ENCODE measurements at places on chromosomes 11 and 22.

DNA sequence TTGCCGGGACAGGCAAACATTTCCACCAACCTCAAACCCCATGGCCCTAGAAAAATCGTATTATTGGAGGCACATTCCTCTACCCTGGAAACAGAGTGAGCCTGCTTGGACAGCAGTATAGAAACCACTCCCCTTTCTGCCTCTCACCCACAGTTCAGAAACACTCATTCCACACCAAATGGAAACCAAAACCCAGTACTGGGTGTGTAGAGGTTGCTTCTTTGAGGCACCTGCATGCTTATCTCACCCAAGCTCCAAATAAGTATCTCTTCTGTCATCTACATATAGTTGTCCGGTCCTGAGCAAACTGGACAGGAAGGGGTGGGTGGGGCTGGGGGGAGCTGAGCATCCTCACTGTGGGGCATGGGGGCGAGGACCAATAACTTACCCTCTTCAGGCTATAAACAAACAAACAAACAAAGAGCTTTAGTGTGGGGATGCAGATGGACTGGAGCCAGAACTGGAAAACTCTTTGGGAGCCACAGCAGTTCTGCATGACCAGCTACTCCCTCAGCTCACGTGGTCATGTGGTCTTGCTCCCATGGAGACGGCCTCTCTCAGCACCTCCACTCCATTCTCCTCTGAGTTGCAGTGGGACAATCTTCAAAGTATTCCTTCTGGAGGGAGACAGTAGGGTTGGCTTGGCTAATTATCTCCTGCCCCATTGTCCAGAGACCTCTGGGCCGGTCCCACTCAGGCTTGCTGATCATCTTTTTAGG, 1.0 kb upstream of the PLAAT2 start:
- DNase-seq, result no peak

DNA sequence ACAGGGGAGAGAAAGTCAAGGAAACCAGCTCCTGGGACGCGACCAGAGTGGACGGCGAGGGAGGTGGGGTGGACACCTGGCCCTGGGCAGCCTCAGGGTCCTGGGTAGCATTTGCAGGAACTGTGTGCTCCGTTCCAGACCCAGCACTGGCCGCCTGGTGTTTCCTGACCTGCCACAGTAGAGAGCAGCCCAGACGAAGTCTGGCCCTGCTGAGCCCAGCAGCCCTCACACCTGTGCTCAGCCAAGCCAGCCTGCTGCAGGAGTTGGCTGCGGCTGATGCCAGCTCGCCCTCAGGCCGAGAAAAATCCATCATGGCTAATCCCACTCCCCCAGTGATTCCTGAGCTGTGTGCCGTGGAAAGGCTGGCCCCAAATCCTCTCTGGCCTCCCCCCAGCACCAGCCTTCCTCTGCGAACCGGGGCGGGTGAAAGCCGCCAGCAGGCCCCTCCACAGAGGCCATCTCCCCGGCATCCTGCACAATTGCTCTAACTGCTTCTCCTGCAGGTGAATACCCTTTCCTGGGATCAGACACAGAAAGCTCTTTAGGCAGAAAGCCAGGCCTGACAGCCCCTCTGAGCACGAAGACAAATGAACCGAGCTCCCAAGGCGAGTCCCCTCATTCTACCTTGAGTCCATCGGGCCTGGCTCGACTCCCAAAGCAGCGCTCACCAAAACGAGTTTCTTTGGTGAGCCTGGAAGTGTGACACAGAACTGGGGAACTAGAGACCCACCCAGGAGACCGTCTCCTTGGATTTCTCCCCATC, 88.6 kb downstream of the RTL6 start:
- no peak for DNase-seq

- no peak for DNase-seq
Measured at GRCh38 chr11:123590296-123590912, 64.0 kb downstream of the SCN3B start.

DNA sequence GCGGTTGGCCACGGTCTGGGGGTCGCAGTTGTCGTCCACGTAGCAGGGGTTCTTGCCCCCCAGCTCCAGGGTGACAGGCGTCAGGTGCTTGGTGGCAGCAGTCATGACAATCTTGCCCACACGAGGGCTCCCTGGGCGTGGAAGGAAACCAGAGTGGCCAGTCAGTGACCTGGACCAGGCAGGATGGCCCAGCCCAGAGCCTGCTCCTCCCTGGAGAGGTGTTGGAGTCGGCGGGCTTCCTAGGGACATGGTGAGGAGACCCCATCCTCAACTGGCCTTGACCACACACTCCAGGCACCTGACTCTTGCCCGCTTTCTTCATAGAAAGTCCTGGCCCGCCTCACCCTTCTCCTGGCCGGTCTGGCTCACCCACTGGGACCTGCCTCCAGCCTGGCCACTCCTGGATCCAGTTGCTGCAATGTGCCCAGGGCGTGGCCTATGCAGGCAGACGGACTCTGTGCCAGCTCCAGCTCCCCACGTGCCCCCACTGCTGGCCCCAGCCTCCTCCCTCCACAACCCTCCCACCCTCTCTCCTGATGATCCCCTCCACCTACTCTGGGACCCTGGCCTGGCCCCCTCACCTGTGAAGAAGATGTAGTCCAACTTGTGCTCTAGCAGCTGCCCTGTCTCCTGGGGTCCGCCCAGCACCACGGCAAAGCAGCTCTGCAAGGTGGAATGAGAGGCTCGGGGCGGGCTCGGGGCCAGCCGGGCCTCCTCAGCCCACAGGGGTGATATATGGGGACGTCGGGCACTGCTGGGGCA, 8.7 kb downstream of the ALDH3B2 start:
- DNase-seq, result no peak

GRCh38 chr11:1305063-1305495, 4.4 kb downstream of the TOLLIP start:
- no peak for DNase-seq

DNA sequence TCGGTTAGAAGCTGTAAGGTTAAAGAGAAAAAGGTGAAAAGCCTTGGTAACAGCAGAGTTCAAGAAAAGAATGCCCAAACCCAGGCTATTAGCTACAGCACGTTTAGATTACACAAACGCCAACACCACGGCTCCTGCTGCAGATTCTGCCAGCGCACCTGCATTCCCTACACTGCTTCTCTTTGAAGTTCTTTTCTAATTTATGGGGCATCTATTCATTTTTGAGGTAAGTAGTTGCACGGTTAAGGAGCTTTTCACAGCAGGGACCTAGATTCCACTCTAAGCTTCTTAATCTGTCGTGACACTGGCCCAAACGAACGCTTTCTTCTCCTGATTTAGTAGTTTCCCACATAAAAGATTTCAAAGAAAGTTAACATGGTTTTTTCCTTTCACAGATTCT, 38.0 kb upstream of the CHKA start:
- no peak for DNase-seq

GRCh38 chr22:45448431-45448830, 34.9 kb downstream of the RIBC2 start:
- no peak for DNase-seq

GRCh38 chr11:701741-702461, 4.1 kb upstream of the EPS8L2 start:
- DNase-seq, result no peak

DNA sequence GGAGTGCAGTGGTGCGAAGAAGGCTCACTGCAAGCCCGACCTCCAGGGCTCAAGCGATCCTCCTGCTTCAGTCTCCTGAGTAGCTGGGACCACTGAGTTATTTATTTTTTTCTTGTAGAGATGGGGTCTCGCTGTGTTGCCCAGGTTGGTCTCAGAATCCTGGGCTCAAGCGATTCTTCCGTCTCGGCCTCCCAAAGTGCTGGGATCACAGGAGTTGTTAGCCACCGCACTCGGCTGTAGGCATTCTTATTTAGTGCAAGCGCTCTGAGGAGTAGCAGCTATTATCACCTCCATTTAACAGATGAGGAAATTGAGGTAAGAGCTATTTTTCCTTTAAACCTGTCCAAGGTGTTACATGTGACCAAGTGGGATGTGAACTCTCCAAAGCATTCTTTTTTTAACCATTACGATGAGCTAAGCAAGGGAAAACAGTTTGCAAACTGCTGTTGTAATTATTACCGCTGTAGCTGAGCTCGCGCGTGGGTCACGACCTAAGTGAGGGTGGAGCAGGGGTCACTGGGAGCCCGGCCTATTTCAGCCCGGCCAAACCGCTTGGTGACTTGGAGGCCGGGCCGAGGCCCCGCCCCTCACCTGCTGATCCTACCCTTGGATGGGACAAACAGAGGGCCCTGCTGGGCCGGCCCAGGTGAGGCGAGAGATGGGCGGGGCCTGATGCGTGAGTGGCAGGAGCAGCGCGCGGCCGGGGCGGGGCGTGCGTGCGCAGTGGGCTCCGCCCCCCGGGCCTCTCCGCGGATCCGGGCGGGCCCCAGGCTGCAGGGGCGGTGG, 449 bp upstream of the KREMEN1 start:
- peak; percentile 86 for DNase-seq

GRCh38 chr11:19906126-19906525, 193.5 kb downstream of the NAV2 start:
- DNase-seq, result no peak

GRCh38 chr11:45278714-45279113, 7.4 kb downstream of the SYT13 start:
- DNase-seq, result no peak

DNA sequence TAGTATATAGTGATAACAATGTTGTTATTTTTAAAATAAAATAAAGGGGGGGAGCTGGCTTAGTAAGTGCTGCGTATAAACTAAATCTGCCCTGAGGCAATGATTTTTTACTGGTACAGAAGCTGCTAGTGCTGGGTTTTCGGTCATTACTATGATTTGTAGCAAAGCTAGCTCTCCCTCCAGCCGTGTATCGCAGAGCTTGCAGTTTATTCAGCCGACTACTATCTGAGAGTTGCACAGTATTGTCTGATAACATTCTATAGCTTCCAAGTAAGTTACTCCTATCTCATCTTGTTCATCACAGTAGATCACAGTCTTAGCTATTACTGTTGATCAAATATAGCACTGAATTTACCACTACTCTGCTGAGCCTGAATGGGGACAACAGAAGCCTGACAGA, 805.5 kb upstream of the ARHGAP42 start:
- no peak for DNase-seq

DNA sequence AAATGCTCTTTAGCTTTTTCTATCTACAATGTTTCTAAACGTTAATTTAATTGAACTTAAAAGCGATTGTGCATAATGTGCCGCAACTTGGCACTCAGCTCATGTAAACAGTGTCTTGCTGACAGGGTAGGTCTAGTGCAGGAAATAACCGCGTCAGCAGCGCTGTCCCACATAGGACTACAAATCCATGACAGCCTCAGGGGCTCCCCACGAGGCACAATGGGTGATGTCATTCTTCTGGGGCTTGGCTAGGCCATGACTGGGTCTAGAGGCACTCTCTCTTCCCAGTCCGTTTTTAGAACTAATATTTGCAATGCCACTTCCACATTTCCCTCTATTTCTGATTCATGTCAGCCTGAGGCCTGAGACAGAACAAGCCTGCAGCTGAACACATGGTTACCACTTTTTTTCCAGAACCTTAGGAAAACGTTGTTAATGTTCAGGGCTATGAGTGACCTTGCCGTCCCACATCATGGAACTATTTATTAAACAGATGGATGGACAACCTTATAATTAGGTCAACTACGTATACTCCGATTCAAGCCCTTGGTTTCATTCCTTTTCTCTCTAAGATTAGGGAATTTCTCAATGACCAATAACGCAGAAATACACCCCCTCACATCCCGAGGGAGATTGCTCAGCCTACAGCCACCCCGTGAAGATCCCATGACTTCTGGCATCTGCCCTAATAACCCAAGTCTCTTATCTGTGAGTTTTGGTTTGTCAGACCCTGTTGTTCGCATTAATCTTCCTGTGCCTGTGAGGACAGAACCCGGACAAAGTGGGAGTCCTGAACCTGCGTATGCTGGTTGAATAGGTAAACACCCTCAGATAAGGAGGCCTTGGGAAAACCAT, 19.4 kb upstream of the SNX32 start:
- DNase-seq, result no peak

GRCh38 chr22:38860283-38861169, 11.5 kb downstream of the CBX6 start:
- DNase-seq, result no peak

DNA sequence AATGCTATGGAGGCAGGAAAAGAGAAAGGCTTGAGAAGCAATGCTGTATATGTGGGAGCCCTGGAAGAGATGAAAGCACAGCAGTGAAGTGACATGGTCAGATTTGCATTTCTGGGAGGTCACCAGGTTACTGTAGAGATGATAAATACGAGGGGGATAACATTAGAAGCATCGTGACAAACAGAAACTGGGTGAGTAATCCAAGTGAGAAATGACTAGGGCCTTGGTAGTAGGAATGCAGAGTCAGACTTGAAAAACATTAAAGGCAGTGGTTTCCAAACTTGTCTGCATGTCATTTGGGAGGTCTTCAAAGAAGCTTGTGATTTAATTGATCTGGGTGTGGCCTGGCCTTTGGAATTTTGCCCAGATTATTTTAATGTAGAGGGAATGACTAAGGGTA, 43.9 kb downstream of the CCDC34 start:
- no peak for DNase-seq

DNA sequence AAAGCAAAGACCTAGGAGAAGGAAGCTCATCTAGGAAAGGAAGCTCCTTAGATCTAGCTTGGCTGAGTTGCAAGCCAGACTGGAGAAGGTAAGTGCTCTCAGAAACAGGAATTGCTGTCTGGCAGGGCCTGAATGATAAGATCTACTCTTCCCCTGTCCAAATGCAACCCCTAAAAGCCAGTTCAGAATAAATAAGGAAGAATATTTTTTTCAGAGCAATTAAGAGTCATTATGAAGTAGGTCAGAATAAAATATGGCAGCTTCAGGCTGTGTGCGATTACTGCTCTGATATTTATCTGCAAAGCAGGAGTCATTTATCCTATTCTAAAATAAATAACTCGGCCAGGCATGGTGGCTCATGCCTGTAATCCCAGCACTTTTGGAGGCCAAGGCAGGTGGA, 82.1 kb downstream of the PIWIL4 start:
- DNase-seq, result no peak

GRCh38 chr11:119680541-119681360, 48.2 kb downstream of the NECTIN1 start:
- DNase-seq, result no peak

DNA sequence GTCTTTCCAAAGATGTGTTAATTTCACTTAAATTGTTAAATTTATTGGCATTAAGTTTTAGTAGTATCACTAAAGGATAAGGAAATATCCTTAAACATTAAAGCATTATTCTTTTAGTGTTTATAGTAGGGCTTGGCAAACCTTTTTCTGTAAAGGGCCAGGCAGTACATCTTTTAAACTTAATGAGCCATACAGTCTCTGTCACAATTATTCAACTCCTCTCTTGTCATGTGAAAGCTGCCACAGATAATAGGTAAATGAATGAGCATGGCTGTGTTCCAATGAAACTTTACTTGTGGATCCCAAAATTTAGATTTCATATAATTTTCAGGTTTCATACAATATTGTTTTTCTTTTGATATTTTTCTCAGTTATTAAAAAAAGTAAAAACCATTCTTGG, 268.2 kb upstream of the C11orf87 start:
- DNase-seq, result no peak

GRCh38 chr11:112532506-112532905, 271.8 kb upstream of the PLET1 start:
- no peak for DNase-seq
